Activated CD4-positive, alpha-beta memory T cell treated with anti-CD3 and anti-CD28 coated beads for 36 hours (primary cell): ENCODE measurements at places on chromosomes 12 and 14. TPM values are rescaled to one million over a fixed set of nuclear protein-coding genes. Genes with fewer than 3 reads are reported as not detected.
A peak's percentile ranks its signal among the peaks of the same experiment; 100 is the strongest.

Gene SLC25A47
- total RNA-seq = not detected

Gene TDP1
- 99.3 TPM for total RNA-seq

DNA sequence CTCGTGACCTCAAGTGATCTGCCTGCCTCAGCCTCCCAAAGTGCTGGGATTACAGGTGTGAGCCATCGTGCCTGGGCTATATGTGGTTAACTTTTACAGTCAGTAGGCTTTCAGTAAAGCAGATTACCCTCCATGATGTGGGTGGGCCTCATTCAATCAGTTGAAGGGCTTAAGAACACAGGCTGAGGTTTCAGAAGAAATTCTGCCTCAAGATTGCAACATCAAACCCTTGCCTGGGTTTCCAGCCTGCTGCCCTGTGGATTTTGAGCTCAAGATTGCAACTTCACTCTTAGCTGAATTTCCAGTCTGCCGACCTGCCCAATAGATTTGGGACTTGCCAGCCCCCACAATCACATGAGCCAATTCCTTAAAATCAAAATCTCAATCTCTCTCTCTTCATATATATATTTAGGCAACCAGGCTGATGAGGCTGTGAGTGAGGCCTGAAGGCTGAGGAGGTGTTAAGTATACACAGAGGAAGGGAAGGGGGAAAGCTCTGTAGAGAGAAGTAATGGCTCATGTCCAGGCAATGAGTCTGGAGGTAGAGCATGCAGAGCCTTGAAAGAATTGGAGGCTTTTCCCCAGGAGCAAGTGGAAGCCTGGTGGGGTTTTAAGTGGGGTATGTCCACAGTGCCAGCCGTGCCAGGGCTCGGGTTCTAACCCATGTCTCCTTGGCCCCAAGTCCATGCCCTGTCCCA, 33.3 kb upstream of the ACTN1 start:
- DNase-seq = no peak
- H3K27ac ChIP-seq = peak overlapping the region; percentile 25
- peaks cover 4% of the 10 kb centered on the region for H3K4me1 ChIP-seq
- H3K36me3 ChIP-seq = no peaks in the 10 kb centered on the region
- no peaks in the 10 kb centered on the region for H3K27me3 ChIP-seq
- no peak overlapping the region for H3K4me3 ChIP-seq

DNA sequence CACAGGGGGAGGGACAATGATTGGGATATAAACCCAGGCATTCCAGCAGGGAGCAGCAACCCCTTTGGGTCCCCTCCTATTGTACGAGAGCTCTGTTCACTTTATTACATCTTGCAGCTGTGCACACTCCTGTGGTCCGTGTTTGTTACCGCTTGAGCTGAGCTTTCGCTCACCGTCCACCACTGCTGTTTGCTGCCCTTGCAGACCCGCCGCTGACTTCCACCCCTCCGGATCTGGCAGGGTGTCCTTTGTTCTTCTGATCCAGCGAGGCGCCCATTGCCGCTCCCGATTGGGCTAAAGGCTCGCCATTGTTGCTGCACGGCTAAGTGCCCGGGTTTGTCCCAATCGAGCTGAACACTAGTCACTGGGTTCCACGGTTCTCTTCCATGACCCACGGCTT, 64.1 kb downstream of the E2F7 start:
- H3K36me3 ChIP-seq = no peaks in the 10 kb centered on the region
- no peaks in the 10 kb centered on the region for H3K4me1 ChIP-seq
- no peak overlapping the region for H3K4me3 ChIP-seq
- no peak overlapping the region for H3K27ac ChIP-seq
- no peak for DNase-seq
- H3K27me3 ChIP-seq = peaks cover 18% of the 10 kb centered on the region

DNA sequence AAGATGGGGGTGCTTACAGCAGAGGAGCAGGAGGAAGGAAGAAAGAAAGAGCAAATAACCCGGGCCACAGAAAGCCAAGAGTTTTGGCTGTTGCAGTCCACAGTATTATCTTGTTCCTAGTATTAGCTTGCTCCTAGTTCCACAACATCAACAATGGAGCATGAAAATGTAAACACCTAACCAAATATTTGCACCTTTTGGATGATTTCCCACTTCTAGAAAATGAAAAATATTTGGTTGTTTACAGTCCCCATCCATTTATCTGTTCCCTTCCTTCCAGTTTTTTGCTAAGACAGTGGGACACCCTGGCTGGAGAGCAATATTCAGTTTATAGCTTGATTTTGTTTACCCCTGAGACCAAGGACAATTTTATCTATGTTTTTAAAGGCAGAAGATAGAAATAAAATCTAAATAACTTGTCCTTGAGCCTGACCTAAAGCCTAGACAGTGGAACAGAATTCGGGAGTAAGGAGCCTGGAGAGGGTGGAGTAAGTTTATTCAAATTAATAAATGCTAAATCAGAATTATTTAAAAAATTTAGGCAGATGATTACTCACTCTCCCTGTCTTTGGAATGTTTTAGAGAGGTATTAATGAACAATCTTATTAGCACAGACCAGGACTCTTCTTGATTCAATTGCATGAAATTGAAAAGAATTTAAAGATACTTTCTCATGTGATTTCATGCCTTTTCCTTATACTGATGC, 51.6 kb downstream of the RESF1 start:
- no peaks in the 10 kb centered on the region for H3K27me3 ChIP-seq
- DNase-seq = no peak

DNA sequence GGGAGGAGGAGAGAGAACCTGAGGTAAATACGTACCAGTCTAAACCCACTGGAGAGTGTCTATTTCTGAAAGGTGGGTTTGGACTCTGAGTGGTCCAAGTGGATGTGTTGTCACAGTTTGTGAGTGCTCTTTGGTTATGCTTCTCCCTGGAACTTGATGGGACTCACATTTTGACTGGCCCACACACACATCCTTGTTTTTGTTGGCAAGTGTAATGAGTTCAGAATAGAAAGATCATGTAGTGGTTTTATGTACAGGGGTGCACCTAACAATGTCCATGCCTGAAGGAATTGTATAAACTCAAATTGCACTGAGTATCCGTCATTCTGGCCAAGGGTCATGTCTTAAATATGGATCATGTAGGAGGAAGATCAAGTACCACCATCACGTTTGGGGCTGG, 4.8 kb downstream of the PPFIBP1 start:
- H3K27ac ChIP-seq = no peak overlapping the region
- no peak for DNase-seq

DNA sequence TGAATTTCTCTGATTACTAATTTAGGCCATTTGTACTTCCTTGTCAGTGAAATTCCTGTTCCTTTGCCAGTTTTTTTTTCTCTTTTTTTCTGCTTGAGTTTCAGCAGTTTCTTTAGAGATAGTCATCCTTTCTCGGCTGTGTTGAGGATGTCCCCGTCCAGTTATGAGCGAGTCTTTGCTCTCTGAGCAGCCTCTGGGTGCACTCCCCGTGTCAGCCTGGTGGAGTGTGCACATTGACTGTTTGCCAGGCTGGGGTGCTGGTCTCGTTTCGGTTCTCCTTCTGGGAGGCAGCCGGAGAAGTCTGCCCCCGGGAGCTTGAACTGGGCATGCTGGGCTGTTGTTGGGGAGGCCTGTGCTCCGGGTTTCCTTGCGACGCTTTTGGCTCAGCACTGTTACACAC, 3.0 kb downstream of the PACS2 start:
- DNase-seq = peak; percentile 52
- peaks cover 34% of the 10 kb centered on the region for H3K4me1 ChIP-seq
- no peaks in the 10 kb centered on the region for H3K36me3 ChIP-seq
- no peaks in the 10 kb centered on the region for H3K27me3 ChIP-seq
- no peak overlapping the region for H3K27ac ChIP-seq
